Mesothelial cell of epicardium (in vitro differentiated cells): ENCODE measurements at places on chromosomes 2 and 18.

DNA sequence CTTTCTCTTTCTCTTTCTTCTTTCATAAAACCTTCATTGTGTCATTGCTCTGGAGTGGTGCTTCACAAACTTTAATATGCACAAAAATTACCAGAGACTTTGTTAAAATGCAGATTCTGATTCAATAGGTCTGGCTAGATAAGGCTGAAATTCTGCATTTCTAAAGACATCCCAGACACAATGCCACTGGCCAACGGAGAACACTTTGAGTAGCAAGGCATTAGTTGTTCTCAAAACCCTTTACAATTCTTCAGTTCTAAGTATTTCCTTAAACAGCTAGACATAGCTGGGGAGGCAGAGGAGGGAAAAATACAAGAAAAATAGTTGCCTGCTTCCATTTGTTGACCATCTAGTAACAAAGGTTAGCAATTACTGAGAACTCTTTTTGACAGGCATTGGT is 101.8 kb upstream of the PIK3C3 start:
- no peak for DNase-seq

- no peak for DNase-seq
These were observed 12.4 kb downstream of the SMAD2 start for GRCh38 chr18:47917923-47918610.

DNA sequence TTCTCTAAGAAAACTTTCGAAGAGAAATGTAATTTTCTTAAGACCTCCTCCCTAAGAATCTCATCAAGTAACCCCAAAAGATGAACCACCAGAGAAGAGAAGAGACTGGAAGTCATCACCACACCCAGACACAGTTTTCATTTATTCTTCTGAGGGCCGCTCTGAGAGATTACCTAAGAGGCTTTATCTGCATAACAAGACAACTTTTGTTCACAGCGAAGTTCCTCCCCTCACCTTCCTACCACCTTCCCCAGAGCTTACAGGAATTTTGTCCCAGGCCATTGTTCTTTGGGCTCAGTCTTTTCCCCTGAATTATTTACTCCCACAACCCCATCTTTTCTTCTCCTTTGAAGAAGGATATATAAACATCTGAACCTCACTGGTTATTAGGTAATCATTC is 92.8 kb downstream of the AKAIN1 start:
- no peak for DNase-seq

DNA sequence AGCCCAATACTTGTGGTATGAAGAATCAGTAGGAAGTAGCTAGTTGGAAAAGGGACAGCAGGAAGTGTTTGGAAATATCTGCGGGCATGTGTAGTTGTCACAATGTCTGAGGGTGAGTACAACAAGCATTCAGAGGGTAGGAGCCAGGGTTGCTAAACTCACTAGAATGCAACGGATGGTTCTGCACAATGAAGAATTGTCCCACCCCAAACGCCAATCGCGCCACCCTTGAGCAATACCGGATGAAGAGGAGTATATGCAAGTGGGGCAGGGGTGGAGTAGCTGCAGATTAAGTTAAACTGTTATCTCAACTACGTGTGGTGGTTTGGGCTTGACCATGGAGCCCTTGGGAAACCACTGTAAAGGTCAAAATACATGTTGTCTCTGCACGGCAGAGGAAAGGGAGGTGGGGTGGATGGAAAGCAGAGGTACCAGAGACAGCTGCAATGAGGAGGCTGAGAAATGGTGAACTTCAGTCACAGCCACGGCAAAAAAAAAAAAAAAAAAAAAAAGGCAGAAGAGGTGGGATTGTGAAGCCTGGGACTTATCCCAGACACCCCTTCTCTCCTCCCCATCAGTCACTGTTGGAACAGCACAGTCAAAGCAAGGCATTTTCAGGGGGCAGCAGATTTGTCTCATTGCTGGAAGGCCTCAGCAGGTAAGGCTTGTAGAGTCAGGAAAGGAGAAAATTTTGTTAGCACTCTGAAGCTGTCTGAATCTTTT is 5.2 kb downstream of the CCL20 start:
- no peak for DNase-seq

- no peak for DNase-seq
These were observed 72.6 kb downstream of the VIT start for GRCh38 chr2:36769106-36769505.

DNA sequence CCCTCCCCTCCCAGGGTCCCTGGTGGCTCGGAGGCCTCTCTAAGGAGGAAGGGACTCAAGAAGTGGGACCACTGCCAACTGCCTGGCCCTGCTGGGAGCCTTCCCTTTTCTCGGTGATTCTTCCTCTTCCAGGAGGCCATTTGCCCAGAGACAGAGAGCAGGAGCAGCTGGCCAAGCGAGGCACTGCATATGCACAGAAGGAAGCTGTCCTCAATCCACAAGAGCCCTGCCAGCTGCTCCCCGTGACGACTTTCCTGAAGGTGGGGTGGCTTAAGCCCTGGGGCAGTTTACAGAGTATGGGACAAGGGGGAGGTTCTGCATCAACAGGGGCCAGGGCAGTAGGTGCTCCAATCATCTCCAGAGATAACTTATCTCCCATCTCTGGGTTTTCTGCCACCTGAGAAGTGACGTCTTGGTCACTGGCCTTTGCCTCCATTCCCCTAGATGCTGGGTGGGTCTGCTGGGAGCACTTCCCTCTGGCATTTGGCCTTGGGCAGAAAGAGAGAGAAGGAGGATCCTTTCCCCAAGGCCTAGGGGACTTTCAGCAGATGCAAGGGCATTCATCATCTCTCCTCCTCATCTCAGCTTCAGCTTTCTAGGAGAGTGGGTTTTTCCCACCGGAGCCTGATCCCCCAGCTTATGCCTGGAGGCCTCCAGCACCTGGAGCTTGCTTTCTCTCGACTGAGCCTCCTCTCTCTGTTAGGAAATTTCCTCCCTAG is 28.5 kb downstream of the CIB4 start:
- DNase-seq = peak; percentile 44

DNA sequence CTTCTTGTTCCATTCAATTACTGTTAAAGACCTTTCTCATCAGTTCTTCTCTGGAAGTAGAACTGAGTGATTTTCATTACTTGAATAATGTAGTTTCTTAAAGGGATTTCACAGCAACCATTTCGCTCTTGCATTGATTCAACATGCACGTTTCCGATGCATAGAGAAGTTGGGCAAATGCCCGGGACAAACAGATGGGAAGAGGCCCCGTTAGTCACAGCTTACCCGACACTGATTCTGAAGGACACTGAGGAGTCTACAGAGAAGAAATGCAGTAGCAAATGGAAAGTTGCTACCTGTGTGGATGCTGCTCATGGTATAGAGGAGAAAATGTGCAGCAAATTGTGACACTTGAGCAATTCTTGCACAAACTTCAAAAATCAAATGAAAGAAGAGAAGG is 32.3 kb upstream of the GCG start:
- no peak for DNase-seq

DNA sequence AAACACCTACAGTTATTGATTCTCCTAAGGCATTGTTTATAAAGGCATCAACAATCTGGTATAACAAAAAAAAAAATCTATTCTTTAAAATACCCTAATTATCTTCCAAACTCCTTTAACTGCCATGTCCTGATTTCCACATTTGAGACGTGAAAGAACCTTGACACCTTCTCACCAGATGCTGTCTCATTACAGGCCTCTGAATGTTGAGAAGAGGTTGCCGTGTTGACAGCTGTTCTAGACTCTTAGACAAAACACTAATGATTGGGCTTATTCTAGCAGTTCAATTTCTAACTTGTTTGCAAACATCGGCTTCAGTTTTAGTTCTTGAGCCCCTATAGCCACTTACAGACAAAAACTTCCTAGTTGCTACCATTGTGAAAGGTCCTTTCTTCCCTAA is 988.8 kb downstream of the LRP1B start:
- DNase-seq = no peak
